ENCODE measurements at places on chromosomes 3 and 15.
A peak's percentile ranks its signal among the peaks of the same experiment; 100 is the strongest.

DNA sequence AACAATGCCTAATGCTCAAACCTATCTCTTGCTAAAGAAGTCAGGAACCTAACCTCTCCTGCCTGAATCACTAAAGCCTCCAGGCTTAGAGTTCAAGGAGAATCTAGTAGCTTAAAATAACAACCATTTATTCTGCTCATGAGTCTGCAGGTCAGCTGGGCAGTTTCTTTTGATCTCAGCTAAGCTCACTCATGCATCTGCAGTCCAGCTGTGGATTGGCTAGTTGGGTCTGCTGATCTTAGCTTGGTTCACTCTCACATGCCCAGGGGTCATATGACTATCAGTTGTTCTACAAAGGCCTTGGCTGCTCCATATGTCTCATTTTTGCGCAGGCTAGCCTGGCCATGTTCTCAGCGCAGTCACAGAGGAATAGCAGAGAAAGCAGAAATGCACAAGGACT lies 109.2 kb upstream of the STT3B start:
- DNase-seq = no peak

DNA sequence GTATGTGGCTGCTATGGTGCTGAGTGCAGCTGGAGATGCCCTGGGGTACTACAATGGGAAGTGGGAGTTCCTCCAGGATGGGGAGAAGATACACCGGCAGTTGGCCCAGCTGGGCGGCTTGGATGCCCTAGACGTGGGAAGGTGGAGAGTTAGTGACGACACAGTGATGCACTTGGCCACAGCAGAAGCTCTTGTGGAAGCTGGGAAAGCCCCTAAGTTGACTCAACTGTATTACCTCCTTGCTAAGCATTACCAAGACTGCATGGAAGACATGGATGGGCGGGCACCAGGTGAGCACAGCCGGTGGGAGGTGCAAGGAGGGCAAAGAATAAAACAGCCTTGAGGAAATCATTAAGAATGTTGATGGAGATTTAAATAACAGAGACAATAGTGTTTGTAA lies 2.9 kb downstream of the ADPRH start:
- no peak for DNase-seq

DNA sequence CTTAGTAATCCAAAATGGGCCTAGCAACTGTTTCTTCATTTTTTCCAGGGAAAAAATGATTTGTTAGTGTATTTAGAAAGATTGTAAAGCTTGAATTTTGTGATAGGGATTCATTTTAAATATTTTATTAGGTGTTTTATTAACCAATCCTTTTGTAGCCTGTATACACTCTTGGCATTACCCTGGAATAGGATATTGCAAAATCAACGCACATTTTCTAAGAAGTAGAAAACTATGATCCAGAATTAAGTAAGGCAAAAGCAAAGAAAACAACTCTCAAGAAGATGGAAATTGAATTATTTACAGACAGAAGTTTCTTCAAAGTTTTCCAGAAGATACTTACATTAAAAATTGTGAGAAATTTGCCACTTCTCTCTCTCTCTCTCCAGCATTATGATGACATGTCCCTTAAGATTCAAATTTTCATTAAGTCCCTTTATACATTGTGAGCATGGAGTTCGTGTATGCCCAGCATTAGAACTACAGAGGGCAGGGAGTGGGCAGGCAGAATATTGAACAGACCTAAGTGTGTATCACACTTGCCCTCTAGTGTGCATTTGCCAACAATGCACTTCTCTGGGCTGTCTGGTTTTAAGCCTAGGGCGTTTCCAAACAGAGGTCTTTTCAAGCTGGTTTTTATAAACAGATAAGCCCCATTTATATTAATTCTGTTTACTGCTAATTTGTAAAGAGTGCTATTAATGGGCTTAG lies 28.5 kb upstream of the CMSS1 start:
- peak; percentile 71 for DNase-seq

GRCh38 chr15:59687836-59688235 lies 1.3 kb downstream of the BNIP2 start:
- DNase-seq = no peak

DNA sequence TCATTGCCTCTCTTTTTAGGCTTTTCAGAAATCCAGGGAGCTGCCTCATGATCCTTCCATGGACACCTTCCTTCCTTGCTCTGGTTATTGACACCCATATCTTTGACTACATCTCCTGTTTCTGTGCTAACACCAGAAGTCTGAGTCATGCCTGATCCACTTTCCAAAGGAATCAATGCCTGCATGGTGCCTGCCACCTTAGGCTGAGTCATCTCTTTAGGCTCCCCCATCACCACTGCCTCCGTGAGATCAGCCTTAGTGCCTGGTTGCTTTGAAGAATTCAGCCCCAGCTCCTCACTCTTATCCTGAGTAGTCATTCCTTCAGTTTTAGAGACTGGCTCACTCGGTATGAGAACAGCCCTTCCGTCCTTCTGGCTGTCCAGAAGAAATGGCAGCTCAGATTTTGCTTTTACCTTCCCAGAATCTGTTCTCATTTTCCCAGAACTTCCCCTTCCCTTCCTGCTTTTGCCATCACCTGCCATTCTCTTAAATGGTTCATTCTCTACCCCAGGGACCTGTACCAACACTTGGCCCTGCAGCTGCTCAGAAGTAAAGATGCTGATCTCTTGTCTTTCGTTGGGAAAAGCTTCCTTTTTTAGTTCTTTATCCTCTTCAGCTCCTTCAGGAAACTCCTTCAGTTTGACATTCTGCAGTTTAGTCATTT lies 105.3 kb downstream of the MAP4 start:
- DNase-seq = peak; percentile 81

GRCh38 chr3:12753275-12754028 lies 5.6 kb downstream of the TMEM40 start:
- DNase-seq = no peak

Measured in urothelium cell line (cell line).